HFFc6 (cell line): ENCODE measurements at places on chromosomes 16 and 17.

- H3K27me3 ChIP-seq: peaks cover 2% of the 10 kb centered on the region; the same call in 1 of the 2 replicates
- no peak overlapping the region for H3K27ac ChIP-seq
- H3K4me3 ChIP-seq: no peak overlapping the region
Observed at GRCh38 chr16:50953290-50953689, 197.8 kb downstream of the SALL1 start.

DNA sequence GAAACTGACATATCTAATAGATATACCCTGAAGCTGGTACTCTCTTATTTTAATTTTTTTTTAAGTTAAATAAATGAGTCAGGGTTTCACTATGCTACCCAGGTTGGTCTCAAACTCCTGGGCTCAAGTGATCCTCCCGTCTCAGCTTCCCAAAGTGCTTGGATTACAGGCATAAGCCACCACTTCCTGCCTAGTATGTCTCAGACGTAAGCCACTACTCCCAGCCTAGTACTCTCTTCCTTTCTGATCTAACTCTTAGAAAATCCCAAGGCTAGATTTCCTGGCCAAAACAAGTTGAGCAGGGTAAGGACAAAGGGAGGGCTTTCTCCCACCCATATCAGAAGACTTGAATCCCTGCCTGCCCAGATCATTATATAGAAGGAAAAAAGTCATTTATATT lies 33.7 kb downstream of the HOXB1 start:
- peaks cover 12% of the 10 kb centered on the region for H3K27me3 ChIP-seq
- no peak for DNase-seq
- no peak overlapping the region for H3K4me3 ChIP-seq
- H3K4me1 ChIP-seq: peaks cover 32% of the 10 kb centered on the region
- H3K27ac ChIP-seq: no peak overlapping the region

DNA sequence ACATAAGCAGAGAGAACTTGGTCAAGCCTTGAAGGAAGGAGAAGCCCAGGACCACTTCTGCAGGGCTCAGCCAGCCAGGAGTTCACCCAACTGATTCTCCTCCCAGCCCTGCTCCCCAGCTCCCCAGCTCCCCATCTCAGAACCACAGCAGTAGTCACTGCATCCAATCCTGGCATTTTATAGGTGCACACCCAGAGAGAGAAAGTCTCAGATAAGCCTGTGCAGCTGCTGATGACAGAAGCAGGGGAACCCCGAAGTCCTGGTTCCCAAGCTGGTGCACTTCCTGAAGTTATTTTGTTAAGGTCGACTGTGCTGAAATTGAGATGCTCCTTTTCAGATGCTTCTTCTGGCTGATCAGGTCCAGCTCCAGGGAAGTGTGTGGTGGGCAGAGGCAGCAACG lies 6.6 kb downstream of the RNF112 start:
- no peak for DNase-seq
- no peaks in the 10 kb centered on the region for H3K36me3 ChIP-seq
- H3K27me3 ChIP-seq: no peaks in the 10 kb centered on the region; the same call in 1 of the 2 replicates
- H3K4me1 ChIP-seq: peaks cover 25% of the 10 kb centered on the region
- H3K27ac ChIP-seq: peak overlapping the region; percentile 69
- no peak overlapping the region for H3K4me3 ChIP-seq

GRCh38 chr17:65013613-65014391 lies 42.7 kb downstream of the GNA13 start:
- no peaks in the 10 kb centered on the region; the same call in 1 of the 2 replicates for H3K27me3 ChIP-seq
- peak overlapping the region; percentile 42; the same call in 1 of the 2 replicates for H3K4me3 ChIP-seq
- H3K36me3 ChIP-seq: peaks cover 38% of the 10 kb centered on the region
- DNase-seq: peak; percentile 81
- peak overlapping the region; percentile 19; the same call in 1 of the 2 replicates for H3K27ac ChIP-seq
- H3K4me1 ChIP-seq: peaks cover 59% of the 10 kb centered on the region

DNA sequence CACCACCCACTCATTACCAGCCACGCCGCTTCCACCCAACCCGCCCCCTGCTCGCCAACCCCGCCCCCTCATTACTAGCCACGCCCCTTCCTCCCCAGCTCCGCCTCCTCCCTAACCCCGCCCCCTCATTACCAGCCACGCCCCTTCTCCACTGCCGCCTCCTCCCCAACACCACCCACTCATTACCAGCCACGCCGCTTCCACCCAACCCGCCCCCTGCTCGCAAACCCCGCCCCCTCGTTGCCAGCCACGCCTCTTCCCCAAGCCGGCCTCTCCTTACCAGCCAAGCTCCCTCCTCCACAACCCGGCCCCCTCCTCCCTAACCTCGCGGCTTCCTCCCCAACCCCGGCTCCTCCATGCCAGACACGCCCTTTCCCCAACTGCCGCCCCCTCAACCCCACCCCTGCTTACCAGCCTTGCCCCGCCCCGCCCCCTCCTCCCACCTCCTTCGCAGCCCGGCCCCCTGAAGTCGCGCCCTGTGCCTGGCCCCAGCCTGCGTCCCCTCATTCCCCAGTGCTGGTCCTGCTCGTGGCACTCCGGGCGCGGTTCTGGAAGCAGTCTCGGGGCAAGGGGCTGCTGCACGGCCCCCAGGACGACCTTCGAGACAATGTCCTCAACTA lies 7.3 kb downstream of the SLC22A31 start:
- no peak for DNase-seq
- no peaks in the 10 kb centered on the region for H3K36me3 ChIP-seq
- no peak overlapping the region for H3K4me3 ChIP-seq
- H3K27me3 ChIP-seq: peaks cover 2% of the 10 kb centered on the region
- no peak overlapping the region for H3K27ac ChIP-seq
- no peaks in the 10 kb centered on the region for H3K4me1 ChIP-seq

- H3K27me3 ChIP-seq: peaks cover 4% of the 10 kb centered on the region
- H3K4me1 ChIP-seq: peaks cover 35% of the 10 kb centered on the region
- no peak overlapping the region for H3K4me3 ChIP-seq
- peak overlapping the region; percentile 55; the same call in 1 of the 2 replicates for H3K27ac ChIP-seq
- DNase-seq: peak; percentile 66
Observed at GRCh38 chr16:56970934-56971767, 9.4 kb downstream of the CETP start.

DNA sequence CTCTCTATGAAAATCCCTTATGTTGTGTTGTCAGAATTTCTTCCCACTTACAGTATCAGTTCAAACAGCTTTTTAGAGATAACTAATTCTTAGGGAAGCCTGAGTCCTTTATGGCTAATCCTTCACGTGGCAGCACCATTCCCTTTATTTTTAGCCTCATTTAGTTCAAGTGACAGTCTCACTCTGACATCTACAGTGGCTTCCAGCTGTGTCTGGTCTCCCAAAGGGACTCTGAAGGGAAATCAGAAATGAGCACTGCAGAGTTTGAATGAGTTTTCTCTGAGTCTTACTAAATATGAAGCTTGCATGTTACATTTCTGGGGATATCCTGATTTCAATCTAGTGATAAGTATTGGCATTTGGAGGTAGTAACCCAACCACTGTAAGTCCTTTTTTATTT lies 1104.1 kb downstream of the CDH11 start:
- H3K36me3 ChIP-seq: no peaks in the 10 kb centered on the region
- no peak overlapping the region for H3K27ac ChIP-seq
- DNase-seq: no peak

- H3K4me1 ChIP-seq: peaks cover 10% of the 10 kb centered on the region
- H3K27me3 ChIP-seq: peaks cover 42% of the 10 kb centered on the region
- H3K4me3 ChIP-seq: peak overlapping the region; percentile 45; the same call in 1 of the 2 replicates
- no peak for DNase-seq
- H3K27ac ChIP-seq: no peak overlapping the region; the same call in 1 of the 2 replicates
Observed at GRCh38 chr17:35763767-35764122, 3.1 kb downstream of the C17orf50 start.

DNA sequence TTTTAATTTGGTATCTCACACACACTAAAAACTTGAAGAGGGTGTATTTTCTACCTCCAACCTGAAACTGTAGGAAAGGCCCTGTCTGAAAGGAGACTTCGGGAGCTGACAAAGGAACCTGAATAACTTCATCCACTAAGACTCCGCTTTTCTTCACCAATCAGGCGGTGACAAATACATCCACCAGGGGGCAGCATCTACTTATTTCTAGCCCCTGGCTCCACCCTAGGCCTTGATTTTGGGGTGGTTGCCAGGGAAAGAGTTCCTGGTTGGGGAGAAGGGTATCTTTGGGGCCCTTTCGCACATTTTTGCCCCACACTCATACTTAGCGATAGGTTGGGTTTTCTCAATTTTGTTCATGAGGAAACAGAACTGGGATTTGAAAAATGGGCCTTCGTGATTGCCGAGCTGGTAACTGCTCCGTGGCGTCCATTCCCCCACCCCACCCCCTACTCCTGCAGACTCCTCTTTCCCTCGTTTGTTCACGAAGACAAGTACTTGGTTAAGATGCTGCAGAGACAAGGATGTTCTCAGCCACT lies 4.8 kb upstream of the ARL4D start:
- peaks cover 4% of the 10 kb centered on the region for H3K27me3 ChIP-seq
- peaks cover 26% of the 10 kb centered on the region for H3K4me1 ChIP-seq
- peak overlapping the region; percentile 43 for H3K27ac ChIP-seq
- DNase-seq: peak; percentile 81

- H3K4me1 ChIP-seq: no peaks in the 10 kb centered on the region
- H3K4me3 ChIP-seq: no peak overlapping the region
Observed at GRCh38 chr17:44241106-44241624, 21.7 kb upstream of the UBTF start.

DNA sequence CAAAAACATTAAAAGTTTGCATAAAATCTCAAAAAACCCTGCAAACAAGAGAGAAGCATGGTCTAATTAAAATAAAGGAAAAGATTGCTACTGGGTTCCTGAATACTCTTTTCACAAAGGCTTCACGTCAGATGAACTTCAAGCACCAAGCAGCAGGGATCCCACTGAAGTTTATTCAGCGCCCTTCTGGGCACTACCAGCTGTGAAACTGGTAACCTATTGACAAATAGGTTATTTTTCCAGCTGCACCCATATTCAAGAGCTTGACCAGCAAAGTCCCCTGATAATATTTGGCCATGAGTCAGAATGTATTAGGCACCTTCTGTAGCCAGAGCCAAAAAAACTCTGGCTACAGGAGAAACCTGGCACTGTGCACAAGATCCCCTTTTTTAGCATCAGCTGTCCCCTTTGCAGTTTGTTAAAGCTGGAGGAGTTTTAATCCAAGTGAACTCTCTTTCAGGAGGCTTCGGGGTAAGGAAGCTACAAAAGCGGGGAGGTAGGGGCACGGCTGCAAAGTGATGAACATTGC lies 60.3 kb downstream of the GRIN2A start:
- peak overlapping the region; percentile 55 for H3K4me3 ChIP-seq
- no peaks in the 10 kb centered on the region; the same call in 1 of the 2 replicates for H3K27me3 ChIP-seq
- peak overlapping the region; percentile 85 for H3K27ac ChIP-seq
- no peaks in the 10 kb centered on the region for H3K36me3 ChIP-seq
- H3K4me1 ChIP-seq: peaks cover 45% of the 10 kb centered on the region
- DNase-seq: no peak

DNA sequence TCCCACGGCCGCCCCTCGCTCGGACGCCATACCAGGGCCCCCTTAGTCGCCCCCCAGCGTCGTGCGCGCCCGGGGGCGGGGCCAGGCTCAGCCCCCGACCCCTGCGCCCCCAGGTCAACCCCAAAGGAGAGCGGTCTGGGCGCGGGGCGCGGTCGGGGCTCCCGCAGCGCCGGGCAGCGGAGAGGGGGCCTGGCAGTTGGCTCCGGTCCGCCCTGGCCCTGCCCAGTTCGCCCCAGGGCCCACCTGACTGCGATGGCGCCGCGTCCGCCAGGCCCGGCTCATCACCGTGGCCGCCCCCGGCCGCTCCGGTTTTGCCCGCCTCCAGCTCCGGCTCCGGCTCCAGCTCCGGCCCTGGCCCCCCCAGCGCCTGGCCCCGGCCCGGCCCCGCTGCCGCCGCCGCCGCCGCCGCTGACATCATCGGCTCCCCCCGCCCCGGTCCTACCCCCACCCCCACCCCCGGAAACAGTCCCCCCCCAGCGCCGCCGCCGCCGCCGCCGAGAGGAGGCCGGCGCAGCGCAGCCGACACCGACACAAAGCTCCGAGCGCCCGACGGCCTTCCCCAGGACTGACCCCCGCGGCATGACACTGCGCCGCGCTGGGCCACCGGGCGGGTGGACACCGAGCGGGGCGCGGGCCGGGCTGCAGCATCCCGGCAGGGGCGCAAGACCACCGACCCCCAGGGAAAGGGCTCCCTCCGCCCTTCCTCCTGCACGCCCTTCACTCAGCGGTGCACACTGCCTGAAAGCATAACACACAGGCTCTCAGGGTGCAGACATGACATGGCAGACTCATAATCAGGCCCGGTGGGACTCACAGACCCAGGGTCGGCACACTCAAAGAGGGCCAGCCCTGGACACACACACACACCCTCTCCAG lies at the start of gene ZBTB4:
TSS of gene ZBTB4 (minus strand) at position 419 of the 876 bp plus-strand sequence. CDS start 12,830 bp downstream, outside the sequence.
- H3K27ac ChIP-seq: peak within 1 kb of the TSS; percentile 96
- H3K4me1 ChIP-seq: peaks cover 74% of the 10 kb centered on the region
- peak within 1 kb of the TSS; percentile 96 for H3K4me3 ChIP-seq
- peak; percentile 17 for DNase-seq
- peaks cover 16% of the 10 kb centered on the region for H3K27me3 ChIP-seq
- peaks cover 8% of the 10 kb centered on the region for H3K36me3 ChIP-seq

GRCh38 chr17:75756451-75757085 lies 8.4 kb downstream of the GALK1 start:
- H3K36me3 ChIP-seq: no peaks in the 10 kb centered on the region
- peaks cover 6% of the 10 kb centered on the region for H3K4me1 ChIP-seq
- DNase-seq: no peak
- no peak overlapping the region for H3K4me3 ChIP-seq
- H3K27me3 ChIP-seq: no peaks in the 10 kb centered on the region
- no peak overlapping the region for H3K27ac ChIP-seq

GRCh38 chr17:34055606-34056005 lies 199.5 kb upstream of the CCL2 start:
- no peaks in the 10 kb centered on the region for H3K4me1 ChIP-seq
- no peak overlapping the region for H3K4me3 ChIP-seq
- no peak overlapping the region for H3K27ac ChIP-seq
- DNase-seq: no peak

GRCh38 chr17:21033350-21033749 lies 9.5 kb downstream of the USP22 start:
- H3K4me1 ChIP-seq: peaks cover 83% of the 10 kb centered on the region
- DNase-seq: no peak
- peak overlapping the region; percentile 57 for H3K4me3 ChIP-seq
- peaks cover 24% of the 10 kb centered on the region for H3K36me3 ChIP-seq
- H3K27me3 ChIP-seq: peaks cover 1% of the 10 kb centered on the region
- H3K27ac ChIP-seq: peak overlapping the region; percentile 57

DNA sequence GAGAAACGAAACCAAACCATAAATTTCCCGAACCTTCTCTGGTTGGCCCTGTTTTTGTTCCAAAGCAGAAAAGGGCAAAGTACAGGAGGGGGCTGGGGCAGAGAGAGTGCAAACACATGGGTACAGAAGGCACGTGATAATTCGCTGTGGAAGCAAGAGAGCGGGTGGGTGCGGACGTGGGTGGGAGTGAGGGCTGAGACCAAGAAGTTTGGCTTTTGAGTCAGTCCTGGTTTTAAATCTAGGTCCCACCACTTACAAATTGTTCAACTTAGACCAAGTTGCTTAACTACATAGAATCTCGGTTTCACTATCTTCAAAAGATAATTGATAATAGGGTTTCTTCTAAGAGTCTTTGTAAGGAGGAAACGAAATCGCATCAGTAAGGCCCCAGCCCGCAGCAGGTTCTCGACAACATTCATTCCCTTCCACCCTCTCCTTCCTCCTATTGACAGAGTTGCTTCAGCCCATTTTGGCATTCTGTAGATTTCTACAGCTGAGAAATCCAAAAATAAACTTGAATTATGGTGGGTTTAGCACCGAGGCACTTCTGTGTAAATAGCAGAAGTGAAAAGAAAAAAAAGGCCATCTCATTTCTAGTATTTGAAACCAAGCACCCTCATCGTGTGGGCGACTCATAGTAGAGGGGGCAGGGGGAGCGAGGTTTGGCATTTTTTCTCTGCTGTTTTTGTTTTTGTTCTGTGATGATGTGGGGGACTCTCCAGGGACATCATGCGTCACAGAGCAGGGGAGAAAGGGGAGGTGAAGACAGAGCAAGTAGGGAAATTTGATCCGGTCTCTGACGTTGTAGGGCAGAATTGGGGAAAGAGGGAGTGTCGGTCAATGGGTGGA lies 33.6 kb upstream of the CCR7 start:
- DNase-seq: no peak
- H3K36me3 ChIP-seq: peaks cover 5% of the 10 kb centered on the region; the same call in 1 of the 2 replicates
- H3K4me3 ChIP-seq: peak overlapping the region; percentile 44; the same call in 1 of the 2 replicates
- H3K27me3 ChIP-seq: peaks cover 29% of the 10 kb centered on the region
- peaks cover 7% of the 10 kb centered on the region; the same call in 1 of the 2 replicates for H3K4me1 ChIP-seq
